ENCODE measurements at places on chromosomes 1 and 21.

- DNase-seq = no peak
Measured at GRCh38 chr1:33606272-33606671, 133.8 kb downstream of the ZSCAN20 start.

GRCh38 chr1:39128126-39128525, 76.4 kb upstream of the MACF1 start:
- DNase-seq = no peak

- no peak for DNase-seq
Measured at GRCh38 chr1:235864931-235865525, 1.7 kb downstream of the LYST start.

DNA sequence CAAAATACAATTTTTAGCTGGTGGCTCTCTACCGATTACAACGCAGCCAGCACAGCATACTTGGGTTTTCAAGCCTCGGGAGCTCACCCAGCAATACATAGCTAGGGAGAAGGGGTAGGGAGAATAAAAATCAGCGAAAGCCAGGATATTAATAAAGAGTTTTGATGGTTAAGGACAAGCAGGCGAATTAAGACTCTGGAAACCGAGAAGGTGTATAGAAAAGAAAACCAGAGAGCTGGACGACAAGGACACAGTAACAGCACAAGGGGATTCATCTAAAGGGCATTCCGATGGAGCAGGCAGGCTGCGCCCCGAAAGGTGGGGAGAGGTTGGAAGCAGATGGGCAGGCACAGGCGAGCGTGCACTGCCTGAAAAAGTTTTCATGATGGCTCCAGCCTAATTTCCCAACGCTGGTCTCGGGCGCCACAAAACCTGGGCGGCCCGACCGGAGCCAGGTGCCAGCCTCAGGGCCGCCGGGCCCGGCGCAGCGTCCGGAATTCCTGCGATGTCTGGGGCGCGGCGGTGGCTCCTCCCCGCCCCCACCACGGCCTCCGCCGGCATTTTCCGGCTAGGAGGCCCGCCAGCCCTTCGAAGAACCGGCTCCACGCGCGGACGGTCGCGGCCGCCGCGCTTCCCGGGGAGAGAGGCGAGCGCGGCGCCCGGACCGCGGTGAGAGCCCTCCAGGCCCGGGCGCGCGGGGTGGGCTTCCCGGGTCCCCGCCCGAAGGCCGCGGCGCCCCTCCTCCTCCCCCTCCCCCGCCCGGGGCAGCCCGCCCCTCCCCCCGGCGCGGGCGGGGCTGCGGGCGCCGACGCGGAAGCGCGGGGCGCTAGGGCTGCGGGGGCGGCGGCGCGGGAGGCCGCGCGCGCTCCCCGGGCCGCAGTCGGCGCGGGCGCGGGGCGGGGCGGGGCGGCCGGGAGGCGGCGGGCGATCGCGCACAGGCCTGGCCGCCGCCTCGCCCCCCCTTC, 774 bp upstream of the DYRK1A start:
- DNase-seq = no peak

DNA sequence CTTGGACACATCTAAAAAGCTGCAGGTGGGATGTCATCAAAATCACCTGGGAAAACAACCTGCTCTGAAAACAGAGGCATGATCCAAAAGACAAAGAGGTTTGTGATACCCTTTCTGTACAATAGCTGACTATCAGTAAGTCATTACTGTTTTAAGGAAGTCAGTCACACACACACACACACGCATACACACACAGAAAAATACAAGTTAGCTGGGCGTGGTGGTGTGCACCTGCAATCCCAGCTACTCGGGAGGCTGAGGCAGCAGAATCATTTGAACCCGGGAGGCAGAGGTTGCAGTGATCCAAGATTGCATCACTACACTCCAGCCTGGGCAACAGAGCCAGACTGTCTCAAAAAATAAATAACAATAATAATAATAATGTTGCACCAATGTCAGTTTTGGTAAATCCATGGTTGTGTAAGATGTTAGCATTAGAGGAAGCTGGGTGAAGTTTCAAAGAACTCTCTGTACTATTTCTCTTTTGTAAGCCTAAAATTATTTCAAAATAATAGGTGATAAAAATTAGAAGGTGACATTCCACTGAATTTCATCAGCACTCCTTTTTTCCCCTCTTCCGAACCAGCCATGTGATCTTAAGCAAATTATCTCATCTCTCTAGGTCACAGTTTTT, 9.9 kb upstream of the HLCS start:
- DNase-seq = no peak

GRCh38 chr1:32780628-32781234, 36.4 kb downstream of the YARS1 start:
- DNase-seq = no peak

DNA sequence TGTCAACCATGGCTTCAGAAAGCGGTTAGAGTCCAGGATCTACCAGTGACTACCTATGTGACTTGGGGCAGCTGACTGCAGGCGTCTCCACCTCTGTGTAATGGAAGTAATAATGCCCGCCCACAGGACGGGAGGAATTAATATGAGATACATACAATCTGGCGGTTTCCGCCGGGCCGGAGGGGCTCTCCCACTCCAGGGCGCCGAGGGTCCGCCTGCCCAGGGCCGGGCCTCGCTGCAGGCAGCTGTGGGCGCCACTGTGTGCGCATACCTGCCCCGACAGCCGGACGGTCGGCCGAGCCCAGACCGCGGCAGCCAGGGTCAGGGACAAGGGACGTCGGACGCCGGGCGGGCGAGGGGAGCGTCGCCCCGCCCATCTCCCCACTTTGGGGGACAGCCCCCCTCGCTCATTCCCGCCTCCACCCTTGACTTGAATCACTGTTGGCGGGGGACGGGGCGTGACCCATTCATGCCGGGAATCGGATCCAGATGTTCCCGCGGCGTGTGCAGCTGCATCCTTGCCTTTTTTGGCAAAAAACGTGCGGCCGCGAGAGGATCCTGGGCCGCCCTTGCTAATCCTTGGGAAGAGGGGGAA, 6.0 kb upstream of the SF3A3 start:
- no peak for DNase-seq

DNA sequence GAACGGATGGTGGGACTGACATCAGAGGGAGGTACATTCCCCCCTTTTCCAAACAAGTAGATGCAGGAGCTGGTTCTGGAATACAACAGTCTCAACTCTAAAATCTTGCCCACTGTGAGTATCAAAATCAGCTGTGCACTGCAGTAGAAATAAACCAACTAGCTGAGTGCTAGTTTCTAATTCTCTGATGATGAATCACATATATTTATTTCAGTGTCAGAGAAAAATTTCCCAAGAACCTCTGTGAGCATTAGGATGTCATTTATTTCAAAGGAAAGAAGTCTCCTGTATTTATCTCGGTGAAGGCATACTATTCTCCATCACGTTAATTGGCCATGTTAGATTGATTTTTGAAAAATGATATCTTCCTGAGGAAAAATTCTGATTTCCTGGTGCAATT, 67.1 kb downstream of the LHX9 start:
- no peak for DNase-seq
